ENCODE measurements at places on chromosomes 7 and 10.

- DNase-seq: no peak
Measured at GRCh38 chr7:141742229-141742628, 4.1 kb downstream of the SSBP1 start.

GRCh38 chr7:138626846-138627245 lies 74.3 kb downstream of the SVOPL start:
- no peak for DNase-seq

DNA sequence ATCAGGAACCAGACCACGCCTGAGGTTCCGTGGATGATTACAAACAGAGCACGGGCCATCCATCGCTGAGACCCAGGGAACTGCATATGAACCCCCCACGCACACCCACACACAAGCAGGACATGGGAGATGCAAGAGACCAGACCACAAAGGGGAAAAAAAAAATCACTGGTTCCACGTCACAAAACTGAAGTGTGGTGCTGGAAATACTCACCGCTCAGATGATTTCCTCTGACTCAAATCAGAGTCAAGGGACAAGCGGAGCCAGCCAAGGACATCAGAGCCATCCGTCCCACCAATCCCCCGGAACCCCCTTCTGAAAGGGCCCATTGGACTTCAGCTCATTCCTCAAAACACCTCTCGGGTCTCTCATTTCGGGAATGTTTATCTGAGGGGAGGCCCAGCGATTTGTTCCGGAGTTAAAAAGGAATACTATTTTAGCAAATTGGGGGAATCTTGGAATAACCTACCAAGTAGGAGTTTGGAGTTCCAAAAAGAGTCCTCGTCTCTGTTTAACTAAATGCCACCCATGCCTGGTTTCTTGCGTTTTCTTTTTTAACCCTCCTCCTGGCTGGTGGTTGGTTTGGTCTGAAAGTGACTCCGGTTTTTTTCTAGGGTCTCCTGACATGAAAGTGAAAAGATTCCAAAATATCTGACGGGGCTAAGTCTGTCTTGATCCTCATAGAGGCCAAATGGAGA lies 15.0 kb downstream of the SNX8 start:
- no peak for DNase-seq

DNA sequence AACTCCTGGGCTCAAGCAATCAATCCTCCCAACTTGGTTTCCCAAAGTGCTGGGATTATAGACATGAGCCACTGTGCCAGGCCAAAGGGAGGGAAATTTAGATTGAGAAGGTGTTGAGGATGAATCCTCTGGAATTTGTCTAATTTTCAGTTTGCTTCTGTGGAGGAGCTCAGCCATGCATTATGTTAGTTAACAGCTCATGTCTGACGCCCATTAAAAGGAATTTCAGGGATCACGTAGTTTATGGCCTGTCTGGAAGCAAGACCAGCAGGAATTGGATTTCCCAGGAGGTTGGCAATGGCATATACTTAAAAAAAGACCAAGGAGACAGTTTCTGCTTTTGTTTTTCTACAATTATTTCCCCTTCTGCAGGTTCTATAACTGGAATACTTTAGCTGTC lies 165.7 kb downstream of the OTUD1 start:
- DNase-seq: no peak

DNA sequence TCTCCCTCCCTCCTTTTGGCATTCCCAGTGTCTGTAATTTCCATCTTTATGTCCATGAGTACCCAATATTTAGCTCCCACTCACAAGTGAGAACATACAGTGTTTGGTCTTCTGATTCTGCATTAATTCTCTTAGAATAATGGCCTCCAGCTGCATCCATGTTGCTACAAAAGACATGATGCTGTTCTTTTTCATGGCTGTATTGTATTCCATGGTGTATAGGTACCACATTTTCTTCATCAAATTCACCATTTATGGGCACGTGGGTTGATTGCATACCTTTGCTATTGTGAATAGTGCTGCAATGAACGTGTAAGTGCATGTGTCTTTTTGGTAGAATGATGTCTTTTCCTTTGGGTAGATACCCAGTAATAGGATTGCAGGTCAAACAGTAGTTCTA lies 576.8 kb downstream of the GALNT17 start:
- DNase-seq: no peak
